Cerebellar nuclear complex (tissue), 1 donor: ENCODE measurements at places on chromosomes 4 and X.

- DNase-seq, result no peak
Measured at GRCh38 chrX:136106920-136107528, 40.3 kb upstream of the FHL1 start.

GRCh38 chr4:42985976-42986375, 93.5 kb downstream of the GRXCR1 start:
- no peak for DNase-seq

DNA sequence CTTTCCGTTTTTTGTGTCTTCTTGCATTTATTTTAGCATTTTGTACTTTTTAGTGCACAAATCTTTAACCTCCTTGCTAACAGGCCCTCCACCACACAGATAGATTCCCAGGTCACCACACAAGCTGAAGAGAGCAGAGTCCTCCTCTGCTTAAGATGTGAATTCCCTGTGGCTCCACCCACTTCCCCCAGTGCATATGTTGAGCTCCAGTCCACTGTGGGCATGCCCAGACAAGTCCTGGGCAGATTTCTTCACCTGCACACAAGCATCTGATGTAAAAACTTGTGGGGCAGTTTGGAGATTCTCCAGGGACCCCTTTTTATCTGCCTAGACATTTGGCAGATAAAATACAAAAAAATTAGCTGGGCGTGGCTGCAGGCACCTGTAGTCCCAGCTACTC, 19.8 kb upstream of the PASD1 start:
- DNase-seq, result no peak

GRCh38 chr4:178293601-178294000, 851.4 kb upstream of the AGA start:
- DNase-seq, result no peak

- DNase-seq, result no peak
Measured at GRCh38 chr4:38298868-38299713, 338.9 kb downstream of the PTTG2 start.

- no peak for DNase-seq
Measured at GRCh38 chrX:11341274-11342201, 48.3 kb downstream of the AMELX start.

DNA sequence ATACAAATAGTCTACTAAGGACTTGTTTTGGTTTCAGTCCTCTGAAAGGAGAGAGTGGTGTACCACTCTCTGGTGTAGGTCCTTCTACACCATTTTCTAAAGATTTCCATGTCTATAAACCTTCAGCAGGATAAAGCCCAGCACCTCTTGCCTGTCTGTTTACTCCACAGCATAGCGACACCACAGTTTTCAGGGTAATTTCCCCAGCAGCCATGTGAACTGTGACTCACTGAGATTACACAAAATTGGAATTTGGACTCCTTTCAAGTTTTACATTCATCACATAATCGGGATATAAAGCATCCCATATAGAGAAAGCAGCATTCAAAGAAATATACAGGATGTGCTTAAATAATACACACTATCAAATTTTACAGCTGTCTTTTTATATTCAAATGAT, 229.6 kb downstream of the PRDM5 start:
- DNase-seq, result no peak
